ENCODE measurements at places on chromosomes 16 and 17. TPM values are rescaled to one million over a fixed set of nuclear protein-coding genes. Genes with fewer than 3 reads are reported as not detected.

FOXF1 gene
- 0.01 TPM for polyA plus RNA-seq

HOXB5 gene
- 0.03 TPM for polyA plus RNA-seq

C16orf86 gene
- polyA plus RNA-seq, result 4.5 TPM

ENPP7 gene
- not detected for polyA plus RNA-seq

ZFPM1 gene
- 0.56 TPM for polyA plus RNA-seq

DNA sequence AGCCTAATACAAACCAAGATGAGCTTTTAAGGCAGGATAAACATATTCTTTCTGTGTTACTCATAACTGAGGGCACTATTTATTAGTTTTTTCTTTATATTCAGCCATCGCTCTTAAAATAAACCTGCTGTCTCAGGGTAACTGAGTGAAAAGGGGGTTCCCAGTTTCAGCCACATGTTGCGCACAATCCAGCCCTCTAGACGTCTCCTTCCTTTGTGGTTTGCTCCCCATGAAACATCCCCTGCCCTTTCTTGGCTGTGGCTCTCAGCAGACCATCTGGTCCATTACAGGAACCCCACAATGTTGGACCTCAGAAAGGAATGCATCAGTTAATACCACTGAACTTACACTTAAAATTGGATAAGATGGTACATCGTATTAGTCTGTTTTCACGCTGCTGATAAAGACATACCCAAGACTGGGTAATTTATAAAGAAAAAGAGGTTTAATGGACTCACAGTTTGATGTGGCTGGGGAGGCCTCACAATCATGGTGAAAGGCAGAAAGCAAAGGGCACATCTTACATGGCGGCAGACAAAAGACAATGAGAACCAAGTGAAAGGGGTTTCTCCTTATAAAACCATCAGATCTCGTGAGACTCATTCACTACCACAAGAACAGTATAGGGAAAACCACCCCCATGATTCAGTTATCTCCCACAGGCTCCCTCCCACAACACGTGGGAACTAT, 12.6 kb upstream of the IL21R start:
- no peak for DNase-seq

- no peak for DNase-seq
Measured at GRCh38 chr16:12801511-12802042, 2.1 kb downstream of the CPPED1 start.

GRCh38 chr16:3161235-3162018, 26.6 kb upstream of the OR1F1 start:
- DNase-seq, result no peak

GRCh38 chr17:52105591-52105990, 52.9 kb downstream of the CA10 start:
- no peak for DNase-seq

DNA sequence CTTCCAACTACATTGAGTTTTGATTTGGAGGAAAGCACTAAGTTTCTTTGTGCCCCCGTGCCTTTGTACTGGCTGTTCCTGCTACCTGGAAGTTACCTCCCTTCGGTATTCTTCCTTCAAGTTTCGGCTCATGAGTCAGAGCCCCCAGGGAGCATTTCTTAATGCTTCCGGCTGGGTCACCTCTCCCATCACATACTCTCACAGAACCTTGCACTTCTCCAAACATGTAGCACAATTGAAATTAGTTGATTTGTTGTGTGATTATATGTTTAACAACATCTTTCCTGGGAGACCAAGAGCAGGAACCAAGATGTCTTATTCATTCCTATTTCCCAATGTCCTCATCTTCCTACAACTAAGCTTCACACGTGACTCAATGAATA, 158.6 kb upstream of the CDH5 start:
- DNase-seq, result no peak

- DNase-seq, result no peak
Measured at GRCh38 chr16:55663765-55664677, 8.2 kb downstream of the SLC6A2 start.

DNA sequence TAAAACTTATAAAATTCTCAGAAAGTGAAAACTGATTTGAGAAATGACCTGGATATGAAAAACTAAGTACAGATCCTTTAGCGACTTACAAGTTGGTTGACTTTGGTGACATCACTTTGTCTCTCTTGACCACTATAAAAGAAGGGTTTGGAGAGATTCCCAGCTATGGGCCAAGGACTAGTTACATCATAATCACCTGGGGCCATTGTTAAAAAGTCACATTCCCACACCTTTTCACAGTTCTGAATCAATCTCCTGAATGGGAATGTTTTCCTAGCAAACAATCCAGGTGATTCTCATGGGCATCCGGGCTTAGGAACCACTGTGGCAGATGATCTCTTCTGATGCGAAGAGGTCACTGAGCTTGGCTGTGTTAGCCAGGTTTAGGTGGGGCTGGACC, 620 bp upstream of the VWA3A start:
- no peak for DNase-seq

DNA sequence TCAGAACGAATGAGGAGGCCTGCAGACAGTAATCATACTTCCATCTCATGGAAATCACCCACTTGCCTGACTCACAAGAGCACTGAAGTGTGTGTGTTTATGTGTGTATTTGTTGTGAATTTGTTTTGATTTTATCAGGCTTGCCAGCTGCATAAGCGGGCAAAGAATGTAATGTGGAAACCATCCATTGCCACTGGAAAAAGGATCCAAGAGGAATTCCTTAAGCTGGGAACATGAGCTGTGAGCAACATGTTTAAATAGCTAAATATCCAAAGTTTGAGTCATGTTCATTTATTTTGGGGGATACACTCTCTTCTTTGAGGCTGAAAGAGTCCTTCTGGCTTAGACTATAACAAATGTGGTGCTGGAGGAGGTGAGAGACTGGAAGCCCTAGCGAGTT, 198.4 kb upstream of the TBX2 start:
- no peak for DNase-seq

DNA sequence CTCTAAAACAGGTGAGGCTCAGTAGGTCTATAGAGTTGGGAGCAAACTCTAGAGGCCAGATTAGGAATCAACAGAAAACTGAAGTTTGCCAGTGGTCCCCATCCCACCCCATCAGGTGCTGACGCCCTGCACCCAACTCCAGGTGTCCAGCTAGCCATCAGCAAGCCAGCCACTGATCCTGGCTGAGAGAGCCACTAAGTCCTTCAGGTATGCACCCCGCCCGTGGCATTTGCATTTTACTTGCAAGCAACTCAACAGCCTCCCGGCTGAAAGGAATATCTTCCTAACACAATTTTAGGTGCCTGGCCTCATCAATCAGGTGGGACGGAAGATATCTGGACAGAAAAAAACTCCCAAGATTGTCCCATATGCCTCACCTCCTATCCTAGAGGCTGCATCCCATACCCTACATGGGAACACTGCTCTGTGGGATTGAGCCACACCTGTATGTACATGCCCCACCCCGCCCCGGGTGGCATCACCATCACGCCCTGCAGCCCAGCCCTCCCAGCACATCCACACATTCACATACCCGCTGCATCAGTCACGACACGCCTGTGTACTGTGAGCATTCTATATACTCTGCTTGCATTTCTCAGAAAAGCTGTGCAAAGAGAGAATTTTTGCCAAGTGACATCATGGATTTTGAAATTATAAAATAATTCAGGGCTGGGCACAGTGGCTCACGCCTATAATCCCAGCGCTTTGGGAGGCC, 8.3 kb downstream of the OTOP3 start:
- no peak for DNase-seq

DNA sequence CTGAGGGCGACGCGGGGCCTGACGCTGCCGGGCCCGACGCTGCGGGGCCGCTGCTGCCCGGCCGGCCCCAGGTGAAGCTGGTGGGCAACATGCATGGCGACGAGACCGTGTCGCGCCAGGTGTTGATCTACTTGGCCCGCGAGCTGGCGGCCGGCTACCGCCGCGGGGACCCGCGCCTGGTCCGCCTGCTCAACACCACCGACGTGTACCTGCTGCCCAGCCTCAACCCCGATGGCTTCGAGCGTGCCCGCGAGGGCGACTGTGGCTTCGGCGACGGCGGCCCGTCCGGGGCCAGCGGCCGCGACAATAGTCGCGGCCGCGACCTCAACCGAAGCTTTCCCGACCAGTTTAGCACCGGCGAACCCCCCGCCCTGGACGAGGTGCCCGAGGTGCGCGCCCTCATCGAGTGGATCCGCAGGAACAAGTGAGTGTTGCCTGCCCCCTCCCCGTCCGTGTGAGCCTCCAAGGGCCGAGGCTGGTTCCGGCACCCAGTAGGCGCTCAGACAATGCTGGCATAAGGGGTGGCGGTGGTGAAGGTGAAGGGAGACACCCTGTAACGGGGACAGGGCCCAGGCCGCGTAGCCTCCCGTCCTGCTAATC, 676 bp downstream of the CPD start:
- peak; percentile 57 for DNase-seq

GRCh38 chr17:45013021-45013997, 38.1 kb downstream of the DCAKD start:
- no peak for DNase-seq

Data from psoas muscle (tissue), 8 donors.